ENCODE measurements at places on chromosomes 3 and 15.

GRCh38 chr15:52438047-52438446 is 90.6 kb downstream of the MYO5A start:
- no peak for DNase-seq

DNA sequence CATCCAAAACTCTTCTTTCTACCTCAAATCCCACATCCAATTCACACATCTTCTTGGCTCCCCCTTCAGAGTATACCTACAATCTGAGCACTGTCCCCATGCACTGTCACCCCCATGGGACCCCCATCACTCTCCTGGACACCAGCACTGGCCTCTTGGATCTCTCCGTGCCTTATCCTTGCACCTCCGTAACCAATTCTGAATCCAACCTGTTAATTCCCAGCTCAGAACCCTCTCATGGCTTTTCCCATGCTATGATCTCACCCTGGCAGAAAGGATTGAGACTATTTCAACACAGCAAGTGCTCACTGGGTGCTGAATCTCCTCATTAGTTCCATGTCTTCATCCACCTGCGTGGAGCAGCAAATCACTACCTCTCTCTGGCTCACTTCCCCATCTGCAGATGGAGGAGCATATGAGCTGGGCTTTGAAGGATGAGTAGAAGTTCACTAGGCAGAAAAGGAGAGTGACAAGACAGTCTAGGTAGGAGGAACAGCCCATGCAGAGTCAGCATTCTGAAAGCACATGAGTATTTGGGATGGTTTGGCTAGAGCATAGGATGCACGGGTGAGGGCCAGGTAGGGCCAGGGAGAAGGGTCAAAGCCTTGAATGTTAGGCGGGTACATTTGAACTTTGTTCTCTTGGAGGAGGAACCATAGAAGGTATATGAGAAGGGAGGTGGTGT is 48.7 kb downstream of the SLC6A6 start:
- no peak for DNase-seq

GRCh38 chr3:13582366-13583250 is 33.7 kb downstream of the FBLN2 start:
- no peak for DNase-seq

DNA sequence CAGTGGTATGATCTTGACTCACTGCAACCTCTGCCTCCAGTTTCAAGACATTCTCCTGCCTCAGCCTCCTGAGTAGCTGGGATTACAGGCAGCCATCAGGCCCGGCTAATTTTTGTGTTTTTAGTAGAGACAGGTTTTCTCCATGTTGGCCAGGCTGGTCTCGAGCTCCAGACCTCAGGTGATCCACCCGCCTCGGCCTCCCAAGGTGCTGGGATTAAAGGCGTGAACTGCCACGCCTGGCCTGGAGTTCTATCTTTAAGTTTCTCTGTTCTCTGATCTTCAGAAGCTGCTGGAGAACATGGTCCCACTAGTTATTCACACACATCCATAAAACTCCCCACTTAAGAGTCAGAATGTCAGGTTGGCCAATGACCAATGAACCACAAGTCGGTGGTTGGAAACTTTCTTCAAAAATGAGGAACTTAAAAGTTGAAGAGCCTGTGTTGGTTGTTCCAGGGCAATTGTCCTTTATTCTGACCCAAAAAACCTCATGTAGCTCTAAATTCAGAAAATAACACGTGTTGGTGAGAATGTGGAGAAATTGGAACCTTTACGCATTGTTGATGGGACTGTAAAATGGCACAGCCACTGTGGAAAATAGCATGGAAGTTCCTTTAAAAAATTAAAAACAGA is 55.9 kb upstream of the PIK3CB start:
- no peak for DNase-seq

DNA sequence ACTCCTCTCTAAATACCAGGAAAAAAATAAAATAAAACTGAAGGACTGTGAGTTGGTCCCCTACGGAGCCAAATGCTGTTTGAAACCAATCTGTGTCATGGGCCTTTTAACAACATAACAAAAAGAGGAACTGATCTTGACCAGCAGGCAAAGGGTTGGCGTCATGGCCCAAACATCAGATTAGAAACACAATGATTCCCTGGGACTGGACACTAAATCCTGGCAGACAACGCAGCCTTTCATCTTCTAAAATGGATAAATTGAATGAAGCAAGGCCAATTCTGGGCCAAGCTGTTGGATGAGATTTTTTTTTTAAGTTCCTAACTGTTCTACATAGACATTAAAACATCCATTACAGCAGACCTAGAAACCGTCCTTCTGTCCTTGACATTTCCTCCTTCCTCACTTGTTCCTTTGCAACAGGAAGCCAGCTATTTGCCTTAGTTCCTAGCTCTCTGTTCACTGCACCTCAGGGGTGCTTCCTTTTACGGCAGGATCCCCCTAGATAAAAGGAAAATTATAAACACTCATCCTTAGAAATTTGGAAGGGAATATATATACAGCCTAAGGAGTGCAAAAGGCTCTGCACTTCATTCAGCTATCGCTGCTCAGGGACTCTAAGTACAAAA is 21.6 kb upstream of the TAFA4 start:
- DNase-seq, result no peak

DNA sequence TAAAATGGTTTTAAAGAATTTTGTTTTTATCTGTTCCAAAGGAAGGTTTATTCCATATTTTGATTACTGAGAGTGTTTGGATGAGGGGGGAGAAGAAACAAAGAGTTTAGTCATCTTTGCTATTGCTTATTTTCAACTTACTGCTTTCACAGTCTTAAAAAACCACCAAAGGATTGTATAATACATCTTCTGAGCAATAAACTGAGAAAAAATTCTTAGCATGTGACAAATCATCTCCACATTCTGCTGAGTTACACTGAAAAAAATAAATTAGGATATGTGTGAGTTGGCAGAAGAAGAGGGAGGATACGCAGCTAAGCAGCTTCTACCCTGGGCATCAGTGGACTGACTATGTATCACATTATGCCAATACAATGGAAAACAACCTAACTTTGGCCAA is 23.2 kb upstream of the ACTC1 start:
- DNase-seq, result no peak

DNA sequence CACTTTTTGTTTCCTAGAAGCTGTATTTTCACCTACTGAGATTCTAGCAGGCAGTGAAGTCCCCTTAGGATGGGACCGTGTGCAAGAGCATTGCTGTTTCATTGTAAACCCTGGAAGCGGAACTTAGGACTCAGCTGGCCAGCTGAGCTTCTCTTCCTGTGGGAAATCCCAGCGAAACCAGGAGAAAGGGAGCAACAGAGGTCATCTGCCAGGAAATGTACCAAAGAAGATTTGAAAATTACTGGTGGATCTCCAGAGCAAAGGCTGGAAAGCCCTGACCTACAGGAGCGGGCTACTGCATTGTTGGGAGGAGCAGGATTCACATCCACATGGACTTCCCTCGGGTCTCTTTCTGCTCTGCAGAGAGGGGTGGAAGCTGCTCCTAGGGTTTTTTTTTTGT is 7.6 kb upstream of the ADPRH start:
- DNase-seq, result no peak

DNA sequence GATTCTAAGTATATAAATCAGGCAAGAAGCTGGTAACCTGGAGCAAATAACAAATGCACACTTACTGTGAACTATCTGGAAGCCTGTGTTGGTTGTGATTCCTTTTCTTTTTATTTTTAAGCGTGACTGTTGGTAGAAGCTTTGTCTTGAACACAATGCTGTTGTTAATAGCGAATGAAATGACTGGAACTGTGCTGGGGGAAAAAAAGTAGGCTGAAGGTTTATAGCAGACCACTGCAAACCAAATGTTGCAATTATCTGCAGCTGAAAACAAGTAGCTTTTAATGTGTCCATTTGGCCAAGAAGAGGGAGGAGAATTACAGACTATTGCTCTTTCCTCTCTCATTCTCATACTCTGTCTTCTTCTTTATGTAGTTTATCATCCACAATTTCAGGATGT is 184.5 kb upstream of the DNAJC19 start:
- no peak for DNase-seq

- DNase-seq, result no peak
Measured at GRCh38 chr15:70585707-70586034, 177.7 kb downstream of the UACA start.

DNA sequence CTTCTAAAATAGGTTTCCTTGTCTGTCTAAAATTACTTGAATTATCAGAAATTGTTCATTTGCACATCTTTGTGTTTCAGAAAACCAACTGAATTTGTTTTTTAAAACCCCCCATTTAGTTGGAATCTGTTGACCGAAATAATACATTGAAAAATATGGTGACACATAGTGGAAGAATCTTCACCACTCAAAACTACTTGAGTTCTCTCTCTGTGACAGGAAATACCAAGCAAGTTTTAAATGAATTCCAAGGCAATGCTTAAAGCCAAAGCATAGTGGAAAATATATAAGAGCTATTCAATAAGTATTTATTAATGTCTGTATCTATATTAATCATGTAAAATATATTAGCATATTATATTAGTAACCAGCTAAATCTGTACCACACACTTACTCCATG is 224.9 kb upstream of the COL8A1 start:
- peak; percentile 61 for DNase-seq

GRCh38 chr3:195770081-195770840 is 41.5 kb downstream of the MUC4 start:
- no peak for DNase-seq

DNA sequence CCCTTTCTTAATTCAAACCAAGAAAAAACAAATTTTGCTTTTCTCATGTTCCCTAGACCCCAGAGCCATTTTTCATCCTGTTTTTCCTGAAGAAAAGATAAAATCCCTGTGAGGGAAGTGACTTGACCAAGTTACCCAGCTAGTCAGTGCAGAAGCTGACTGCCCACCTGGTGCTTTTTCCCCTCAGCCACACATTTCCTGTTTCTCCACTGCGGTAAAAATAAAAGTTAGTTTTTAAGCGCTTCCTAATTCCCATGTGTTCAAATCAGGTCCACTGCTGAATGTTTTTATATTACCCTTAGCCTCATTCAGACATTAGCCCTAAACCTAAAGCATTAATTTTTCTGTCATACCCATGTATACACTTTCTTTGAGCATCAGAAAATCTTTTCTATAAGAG is 26.1 kb downstream of the PPP2R3A start:
- DNase-seq, result no peak

DNA sequence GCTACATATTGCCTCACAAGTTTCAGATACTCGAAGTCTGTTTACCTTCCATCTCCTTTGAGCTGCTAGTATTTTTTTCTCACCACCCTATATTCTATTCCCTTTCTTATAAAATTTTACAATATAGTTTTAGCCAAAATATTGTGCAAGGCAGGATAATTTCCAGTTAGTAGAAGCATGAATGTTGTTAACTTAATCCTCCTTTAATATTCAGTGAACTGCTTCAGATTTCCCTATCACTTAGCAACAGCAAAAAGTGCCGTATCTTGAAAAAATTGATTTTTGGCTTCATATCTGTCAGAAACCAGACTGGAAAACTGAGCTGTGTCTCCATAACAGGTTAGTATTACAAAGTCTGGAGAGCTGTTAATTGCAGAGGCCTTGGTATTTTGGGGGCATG is 24.0 kb downstream of the PLSCR4 start:
- no peak for DNase-seq

- no peak for DNase-seq
Measured at GRCh38 chr3:57006179-57006657, 54.2 kb upstream of the SPATA12 start.

DNA sequence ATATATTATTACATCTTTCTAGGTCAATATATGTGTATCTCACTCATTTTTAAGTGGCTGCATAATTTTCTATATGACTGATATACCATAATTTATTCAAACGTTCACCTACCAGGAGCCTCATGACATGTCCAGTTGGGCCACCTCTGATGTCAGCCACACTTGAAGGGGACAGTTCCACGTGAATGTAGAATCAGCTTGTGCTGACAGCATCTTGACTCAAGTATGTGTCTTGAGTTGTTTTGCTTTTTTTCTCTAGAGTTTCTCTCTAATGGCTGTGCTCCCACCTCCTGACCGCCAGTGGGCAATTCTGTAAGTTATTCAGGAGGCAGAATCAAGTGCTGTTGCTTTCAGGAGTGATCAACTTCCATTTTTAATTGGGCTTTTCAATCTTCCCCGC is 237.9 kb downstream of the NFKBIZ start:
- no peak for DNase-seq

DNA sequence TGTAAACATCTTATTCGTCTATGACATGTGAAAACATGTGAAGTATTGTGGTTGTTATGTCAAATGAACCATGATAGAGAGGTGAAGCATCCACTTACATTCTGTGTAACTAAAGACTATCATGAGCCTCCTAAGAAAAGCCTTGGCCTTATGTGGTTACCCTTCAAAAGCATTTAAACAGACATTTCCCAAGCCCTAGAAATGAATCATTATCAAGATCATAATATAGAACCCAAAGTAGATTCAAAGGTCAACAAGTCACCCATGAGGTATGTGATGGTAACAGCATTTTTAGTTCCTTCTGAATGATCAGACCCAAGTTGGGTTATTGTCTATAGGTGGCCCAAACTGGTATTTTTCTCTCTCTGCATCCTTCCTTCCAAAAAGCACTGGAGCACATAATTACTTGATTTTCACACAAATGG is 408.0 kb downstream of the TBL1XR1 start:
- no peak for DNase-seq

All from fibroblast of skin of left biceps (primary cell).